Bronchus fibroblast of lung (primary cell): ENCODE measurements at places on chromosomes 2 and 18. TPM values are rescaled to one million over a fixed set of nuclear protein-coding genes. Genes with fewer than 3 reads are reported as not detected.

Gene HOXD12
- not detected in 2 replicates for total RNA-seq

Gene SERPINB13
- not detected in 2 replicates for total RNA-seq

Gene SEPTIN10
- 51.0 and 58.0 TPM in 2 replicates for total RNA-seq

Gene AP1S3
- total RNA-seq, result 1.2 and 2.2 TPM in 2 replicates

Gene FSIP2
- total RNA-seq, result under 0.01 and 0.15 TPM in 2 replicates
